Spinal cord (tissue), 10 donors: ENCODE measurements at places on chromosomes 1 and 21. TPM values are rescaled to one million over a fixed set of nuclear protein-coding genes. Genes with fewer than 3 reads are reported as not detected.

DNA sequence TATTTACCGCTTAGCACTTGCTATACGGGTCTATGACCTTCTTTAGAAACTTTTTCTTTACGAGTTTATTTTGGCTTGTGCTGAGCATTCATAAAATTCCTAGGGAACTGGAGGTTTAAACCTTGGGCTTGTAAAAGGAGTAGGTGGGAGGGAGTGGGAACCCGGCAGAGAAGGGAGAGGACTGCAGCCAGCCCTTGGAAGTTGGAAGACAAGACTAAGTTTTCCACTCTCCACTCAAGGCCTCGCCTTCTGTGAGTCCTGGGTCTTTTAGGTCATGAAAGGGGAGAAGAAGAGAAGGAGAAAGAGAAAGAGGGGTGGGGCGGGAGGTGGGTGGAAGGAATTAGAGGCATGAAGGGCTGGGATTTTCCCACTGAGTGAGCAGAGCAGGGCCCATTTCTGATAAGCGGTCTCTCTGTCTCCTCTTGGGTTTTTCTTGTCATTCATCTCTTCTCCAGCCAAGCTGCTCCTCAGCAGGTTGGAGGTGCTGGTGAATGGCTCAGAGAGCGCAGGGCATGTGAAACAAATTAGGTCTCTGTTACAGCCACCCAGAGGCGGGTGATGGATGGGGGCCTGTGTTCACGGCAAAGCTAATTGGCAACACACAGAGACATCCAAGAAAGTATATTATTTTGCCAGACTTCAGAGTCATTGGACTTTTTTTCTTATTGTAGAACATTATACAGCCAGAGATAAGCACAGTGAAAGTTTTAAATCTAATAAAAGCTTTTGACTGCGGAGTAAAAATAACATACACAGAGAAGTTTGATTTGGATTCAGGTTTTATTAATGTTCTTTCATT lies 247.3 kb downstream of the FOXD2 start:
- H3K36me3 ChIP-seq, result no peaks in the 10 kb centered on the region
- peak overlapping the region; percentile 61 for H3K27ac ChIP-seq
- peaks cover 23% of the 10 kb centered on the region for H3K27me3 ChIP-seq
- no peak overlapping the region for H3K4me3 ChIP-seq
- peaks cover 27% of the 10 kb centered on the region for H3K4me1 ChIP-seq

DNA sequence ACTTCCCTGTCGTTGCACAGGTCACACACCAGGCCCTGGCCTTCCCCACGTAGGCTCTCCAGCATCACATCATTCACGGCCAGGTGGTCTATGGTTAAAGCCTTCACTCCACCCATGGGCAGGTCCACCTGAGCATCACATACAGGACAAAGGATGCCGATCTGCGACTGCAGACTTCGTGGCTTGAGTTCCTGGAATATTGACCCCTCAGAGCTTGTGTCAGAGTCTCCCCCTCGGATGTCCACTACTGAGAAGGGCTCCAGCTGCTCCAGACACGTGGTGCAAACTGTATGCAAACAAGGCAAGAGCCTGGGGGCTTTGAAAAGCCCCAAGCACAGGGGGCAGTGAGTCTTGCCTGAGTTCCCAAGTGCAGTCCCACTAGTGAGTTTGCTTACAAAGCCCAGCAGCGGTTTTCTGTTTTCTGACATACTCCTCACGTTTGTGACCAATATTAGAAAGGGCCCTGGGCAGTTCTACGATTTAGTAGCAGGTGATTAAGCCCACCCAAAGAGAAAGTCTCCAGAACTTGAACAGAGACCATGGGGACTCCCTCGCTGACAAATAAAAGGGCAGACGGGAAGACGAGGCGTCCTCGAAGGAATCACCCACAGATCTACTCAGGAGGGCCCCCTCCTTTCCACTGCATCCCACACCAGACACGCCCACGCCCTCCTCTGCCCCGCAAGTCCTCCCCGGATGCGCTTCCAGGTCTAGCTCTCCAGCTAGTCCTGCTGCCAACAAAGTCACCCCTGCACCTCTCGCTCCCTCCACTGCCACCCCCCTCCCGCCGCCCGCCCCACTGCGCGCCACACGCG lies 568 bp downstream of the TRIM45 start:
- H3K36me3 ChIP-seq, result peaks cover 5% of the 10 kb centered on the region
- peaks cover 23% of the 10 kb centered on the region for H3K4me1 ChIP-seq
- DNase-seq, result no peak
- H3K27ac ChIP-seq, result peak overlapping the region; percentile 97
- no peaks in the 10 kb centered on the region for H3K27me3 ChIP-seq
- peak overlapping the region; percentile 89 for H3K4me3 ChIP-seq

- H3K4me3 ChIP-seq, result peak overlapping the region; percentile 93
- H3K4me1 ChIP-seq, result peaks cover 19% of the 10 kb centered on the region
- H3K36me3 ChIP-seq, result peaks cover 6% of the 10 kb centered on the region
- no peak for DNase-seq
- no peaks in the 10 kb centered on the region for H3K27me3 ChIP-seq
These were observed 994 bp upstream of the ACBD6 start for GRCh38 chr1:180503280-180503862.

GRCh38 chr1:77126307-77126706 lies 92.9 kb downstream of the PIGK start:
- no peaks in the 10 kb centered on the region for H3K36me3 ChIP-seq
- H3K4me3 ChIP-seq, result no peak overlapping the region
- no peaks in the 10 kb centered on the region for H3K4me1 ChIP-seq
- no peaks in the 10 kb centered on the region for H3K27me3 ChIP-seq

DNA sequence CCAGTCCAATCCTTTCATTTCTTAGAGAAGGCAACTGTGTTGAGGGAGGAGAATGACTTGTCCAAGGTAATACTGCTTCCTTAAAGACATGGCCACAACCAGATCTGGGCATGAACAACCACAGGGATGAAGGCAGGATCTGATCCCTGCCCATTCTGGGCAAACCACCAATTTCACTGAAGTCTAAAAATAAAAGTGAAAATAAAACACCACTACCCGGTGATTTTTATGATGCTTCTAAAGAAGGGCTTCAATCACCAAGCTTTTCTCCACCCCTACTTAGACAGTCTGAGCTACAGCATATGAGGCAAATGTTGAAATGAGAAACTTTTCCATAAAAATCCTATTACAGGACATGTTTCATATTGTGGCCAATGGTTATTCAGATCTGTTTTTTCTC lies 133.0 kb downstream of the PTPN14 start:
- H3K27me3 ChIP-seq, result no peaks in the 10 kb centered on the region
- H3K36me3 ChIP-seq, result no peaks in the 10 kb centered on the region
- no peak for DNase-seq
- no peaks in the 10 kb centered on the region for H3K4me1 ChIP-seq

DNA sequence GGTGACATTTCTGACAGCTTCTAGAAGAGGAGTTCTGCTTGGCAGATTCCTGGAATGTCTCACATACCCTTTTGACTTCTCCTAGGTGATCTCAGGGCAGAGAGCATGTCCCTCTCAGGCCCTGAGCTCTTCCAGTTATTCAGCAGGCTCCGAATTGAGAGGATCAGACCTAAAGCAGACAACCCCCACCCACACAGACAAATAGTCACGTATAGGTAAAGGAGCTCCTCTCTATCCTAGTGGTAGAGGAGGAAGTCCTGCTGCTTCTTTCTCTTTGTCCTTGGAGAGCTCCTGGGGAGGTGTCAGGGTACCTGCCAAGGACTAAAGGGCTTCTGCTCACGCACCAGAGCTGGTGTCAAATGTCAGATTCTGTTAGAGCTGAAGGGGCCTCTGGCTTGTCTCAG lies 128.1 kb downstream of the IER5 start:
- H3K27ac ChIP-seq, result no peak overlapping the region
- H3K36me3 ChIP-seq, result no peaks in the 10 kb centered on the region
- DNase-seq, result no peak
- peaks cover 3% of the 10 kb centered on the region for H3K4me1 ChIP-seq

- H3K27me3 ChIP-seq, result no peaks in the 10 kb centered on the region
- no peak for DNase-seq
- peaks cover 5% of the 10 kb centered on the region for H3K36me3 ChIP-seq
- H3K27ac ChIP-seq, result peak overlapping the region; percentile 74
These were observed 44.1 kb downstream of the GPR3 start for GRCh38 chr1:27436204-27437159.

The ITLN2 gene
- polyA plus RNA-seq, result 0.21 TPM

The RGS8 gene
- 8.2 TPM for polyA plus RNA-seq

The KCNQ4 gene
- polyA plus RNA-seq, result 5.5 TPM

The CR1 gene
- polyA plus RNA-seq, result 0.23 TPM

The MX2 gene
- 1.3 TPM for polyA plus RNA-seq

The CFHR1 gene
- 6.1 TPM for polyA plus RNA-seq

The DOP1B gene
- polyA plus RNA-seq, result 17.5 TPM
